LoVo (cell line): ENCODE measurements at places on chromosomes 11 and 22.
A peak's percentile ranks its signal among the peaks of the same experiment; 100 is the strongest.

DNA sequence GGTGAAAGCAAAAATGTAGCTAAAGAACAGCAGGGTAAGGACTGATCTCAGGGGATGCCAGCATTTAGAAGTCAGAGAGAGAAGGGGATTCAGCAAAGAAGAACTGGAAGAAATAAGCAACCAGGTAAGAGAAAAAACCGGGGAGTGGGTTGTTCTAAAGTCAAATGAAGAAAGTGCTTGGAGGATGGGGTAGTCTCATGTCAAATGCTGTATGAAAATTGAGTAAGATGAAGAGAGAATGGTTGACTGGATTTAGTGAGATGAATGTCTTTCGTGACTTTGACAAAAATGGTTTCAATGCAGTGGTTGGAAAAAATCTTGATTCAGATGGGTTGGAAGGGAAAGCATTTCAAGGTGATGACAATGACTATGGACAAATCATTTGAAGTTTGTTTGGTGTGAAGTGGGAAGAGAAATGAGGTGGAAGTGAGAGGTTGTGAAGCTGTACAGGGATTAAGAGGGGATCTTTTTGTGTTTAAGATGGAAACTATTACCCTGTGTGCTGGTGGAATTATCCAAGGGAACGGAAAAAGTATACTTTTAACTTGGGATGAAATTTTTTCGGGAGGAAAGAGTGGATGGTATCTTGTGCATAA is 484.0 kb downstream of the ETS1 start:
- no peak for DNase-seq

DNA sequence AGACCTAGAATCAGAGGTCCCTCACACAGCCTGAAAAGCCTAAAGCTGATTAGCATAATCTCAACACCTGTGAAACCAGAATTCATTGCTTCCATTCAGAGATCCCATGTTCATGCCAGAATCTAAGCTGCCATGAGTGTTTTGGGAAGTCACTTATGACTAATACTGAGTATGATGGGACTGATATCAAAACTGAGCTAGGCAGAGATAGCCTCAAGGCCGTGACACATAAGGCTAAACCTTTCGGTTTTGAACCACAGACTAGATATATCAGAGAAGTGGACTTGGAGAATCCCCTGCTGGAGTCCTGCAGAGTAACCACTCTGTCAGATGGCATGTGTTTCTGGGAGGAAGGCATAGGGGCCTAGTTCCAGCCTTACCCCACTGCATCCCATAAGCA is 23.1 kb upstream of the GLYATL2 start:
- DNase-seq: no peak

DNA sequence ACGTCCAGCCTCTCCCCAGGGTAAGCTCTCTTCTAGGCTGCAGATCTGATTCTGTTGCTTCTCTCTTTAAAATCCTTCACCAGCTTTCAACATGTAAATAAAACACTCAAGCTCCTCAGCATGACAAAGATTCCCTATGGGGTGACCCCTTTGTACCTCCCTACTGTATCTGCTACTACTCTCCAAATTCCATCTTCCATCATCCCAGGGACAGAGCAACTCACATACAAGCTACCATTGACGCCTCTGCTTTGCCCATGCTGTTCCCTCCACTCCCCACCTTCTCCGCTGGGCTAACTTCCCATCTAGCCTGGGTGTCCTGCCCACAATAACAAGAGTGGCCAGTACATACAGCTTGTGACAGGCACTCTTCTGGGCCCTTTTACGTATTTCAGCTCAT is 207.5 kb upstream of the ZBED5 start:
- DNase-seq: no peak

- DNase-seq: no peak
Measured at GRCh38 chr11:32069361-32070058, 21.4 kb upstream of the RCN1 start.

DNA sequence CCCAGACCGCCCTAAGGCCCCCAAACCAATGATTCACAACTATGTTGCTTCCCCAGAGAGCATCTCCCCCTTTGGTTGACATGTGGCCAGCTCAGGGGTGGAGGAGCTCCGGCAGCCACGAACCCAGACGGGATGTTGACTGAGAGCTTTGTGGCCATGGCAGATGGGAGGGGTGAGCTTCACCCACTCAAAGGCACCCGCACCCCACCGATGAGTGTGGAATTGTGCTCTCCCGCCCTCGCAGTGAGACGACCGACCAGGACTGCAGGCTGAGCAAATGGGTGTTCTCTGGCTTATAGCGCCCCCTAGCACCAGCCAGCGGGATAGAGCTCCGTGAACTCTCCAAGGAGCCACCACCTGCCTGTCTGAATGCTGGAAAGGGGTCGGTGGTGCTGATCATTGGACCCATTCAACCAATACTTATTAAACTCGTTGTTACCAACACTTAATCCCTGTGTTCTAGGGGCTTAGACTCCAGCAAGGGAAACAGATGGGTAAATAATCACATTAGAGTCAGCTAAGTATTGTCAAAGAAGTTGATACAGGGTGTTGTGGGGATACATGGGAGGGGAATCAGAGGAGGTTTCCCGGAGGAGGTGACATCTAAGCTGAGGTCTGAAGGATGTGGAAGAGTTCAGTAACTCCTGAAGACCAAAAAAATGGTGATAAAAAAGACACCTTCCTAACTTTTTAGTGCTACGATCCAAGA is 4.5 kb upstream of the TIMP3 start:
- peak; percentile 42 for DNase-seq

DNA sequence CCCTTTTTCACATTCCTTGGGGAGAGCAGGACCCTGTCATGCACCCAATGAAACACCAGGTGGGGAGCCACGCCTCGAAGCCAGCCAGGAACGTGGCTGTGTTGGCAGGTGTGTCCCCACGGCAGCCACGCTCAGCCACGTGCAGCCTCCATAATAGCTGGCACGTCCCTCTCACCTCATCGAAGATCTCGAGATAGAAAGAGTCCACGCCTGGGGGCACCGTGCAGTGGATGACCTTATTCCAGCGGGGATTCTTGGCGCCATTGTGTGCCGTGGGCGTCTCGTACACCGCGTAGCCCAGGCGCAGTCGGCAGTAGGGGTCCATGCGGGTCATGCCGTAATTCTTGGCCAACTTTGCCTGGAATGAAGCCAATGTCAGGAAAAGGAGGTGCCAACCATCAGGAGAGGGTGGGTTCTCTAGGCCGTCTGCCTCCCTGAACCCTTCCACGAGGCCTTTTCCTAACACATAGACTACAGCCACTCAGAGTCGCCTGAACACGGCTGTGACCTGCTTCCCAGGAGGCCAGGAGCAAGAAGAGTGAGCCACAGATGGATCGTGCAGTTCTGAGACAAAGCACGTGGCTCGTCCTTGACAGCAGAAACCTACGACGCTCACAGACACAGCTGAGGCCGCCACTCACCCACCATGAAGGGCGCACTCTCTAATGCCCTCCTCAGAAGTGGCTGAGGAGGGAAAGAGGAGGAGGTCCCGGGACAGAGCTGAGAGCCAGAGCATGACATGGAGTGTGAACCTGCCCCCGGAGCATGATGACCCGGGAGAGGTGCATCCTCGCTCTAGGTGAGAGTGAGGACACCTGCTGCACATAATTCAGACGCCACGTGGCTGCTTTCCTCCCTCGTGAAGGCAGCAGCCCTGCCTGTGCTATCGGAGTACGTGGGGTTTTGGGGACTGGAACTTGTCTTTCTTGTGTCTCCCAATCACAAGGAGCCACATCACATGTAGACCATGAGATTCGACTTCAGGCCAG is 19.1 kb downstream of the TOLLIP start:
- no peak for DNase-seq

DNA sequence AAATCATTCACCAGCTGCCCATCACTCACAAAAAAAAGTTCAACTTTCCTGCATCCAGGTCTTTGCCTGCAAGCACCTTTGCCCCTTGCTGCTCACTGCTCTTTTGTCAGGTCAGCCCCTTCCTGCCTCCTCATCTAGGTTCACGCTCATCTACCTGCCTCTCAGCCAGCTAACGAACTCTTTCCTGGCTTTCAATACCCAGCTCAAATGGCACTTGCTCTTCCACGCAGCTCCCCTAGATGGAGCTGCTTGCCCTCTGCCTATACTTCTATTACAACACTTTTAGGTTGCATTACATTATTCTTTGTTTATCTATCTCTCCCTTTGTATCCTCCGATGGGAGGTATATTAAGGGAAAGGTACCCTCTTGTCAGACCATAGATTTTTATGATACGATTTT is 78.9 kb upstream of the TBCEL start:
- no peak for DNase-seq

- no peak for DNase-seq
Measured at GRCh38 chr11:126466236-126467045, 111.0 kb downstream of the ST3GAL4 start.

- DNase-seq: no peak
Measured at GRCh38 chr11:8203414-8203715, 34.5 kb upstream of the RIC3 start.

- no peak for DNase-seq
Measured at GRCh38 chr22:46073683-46074504, 76.4 kb upstream of the PPARA start.

GRCh38 chr11:46238078-46238966 is 39.1 kb upstream of the CREB3L1 start:
- peak; percentile 45 for DNase-seq

DNA sequence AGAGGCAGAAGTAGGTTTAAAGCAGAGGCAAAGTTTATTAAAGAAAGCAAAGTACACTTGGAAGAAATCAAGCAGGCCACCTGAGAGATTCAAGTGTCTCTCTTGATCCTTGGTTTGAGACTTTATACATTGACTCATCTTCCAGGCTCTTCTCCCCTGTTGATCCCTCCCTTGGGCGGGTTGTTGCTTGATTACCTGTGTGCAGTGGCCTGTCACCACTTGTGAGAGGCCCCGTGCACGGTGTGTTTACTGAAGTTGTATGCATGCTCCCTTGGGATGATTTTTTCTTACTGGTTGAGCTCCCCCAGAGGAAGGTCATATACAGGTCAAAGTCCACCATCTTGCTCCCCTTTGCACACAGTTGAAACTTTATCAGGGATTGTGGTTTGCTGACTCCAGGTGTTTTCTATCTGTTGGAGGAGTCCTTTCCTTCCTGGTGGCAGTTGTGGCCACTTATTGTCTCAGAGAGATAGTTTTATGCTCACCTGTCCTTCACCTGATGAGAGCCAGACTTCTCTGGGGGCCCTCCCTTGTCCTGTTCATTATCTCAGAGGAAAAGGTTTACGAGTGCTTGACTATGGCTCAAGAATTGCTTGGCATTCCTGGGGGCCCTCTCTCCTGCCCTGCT is 16.3 kb upstream of the RBMXL2 start:
- no peak for DNase-seq

DNA sequence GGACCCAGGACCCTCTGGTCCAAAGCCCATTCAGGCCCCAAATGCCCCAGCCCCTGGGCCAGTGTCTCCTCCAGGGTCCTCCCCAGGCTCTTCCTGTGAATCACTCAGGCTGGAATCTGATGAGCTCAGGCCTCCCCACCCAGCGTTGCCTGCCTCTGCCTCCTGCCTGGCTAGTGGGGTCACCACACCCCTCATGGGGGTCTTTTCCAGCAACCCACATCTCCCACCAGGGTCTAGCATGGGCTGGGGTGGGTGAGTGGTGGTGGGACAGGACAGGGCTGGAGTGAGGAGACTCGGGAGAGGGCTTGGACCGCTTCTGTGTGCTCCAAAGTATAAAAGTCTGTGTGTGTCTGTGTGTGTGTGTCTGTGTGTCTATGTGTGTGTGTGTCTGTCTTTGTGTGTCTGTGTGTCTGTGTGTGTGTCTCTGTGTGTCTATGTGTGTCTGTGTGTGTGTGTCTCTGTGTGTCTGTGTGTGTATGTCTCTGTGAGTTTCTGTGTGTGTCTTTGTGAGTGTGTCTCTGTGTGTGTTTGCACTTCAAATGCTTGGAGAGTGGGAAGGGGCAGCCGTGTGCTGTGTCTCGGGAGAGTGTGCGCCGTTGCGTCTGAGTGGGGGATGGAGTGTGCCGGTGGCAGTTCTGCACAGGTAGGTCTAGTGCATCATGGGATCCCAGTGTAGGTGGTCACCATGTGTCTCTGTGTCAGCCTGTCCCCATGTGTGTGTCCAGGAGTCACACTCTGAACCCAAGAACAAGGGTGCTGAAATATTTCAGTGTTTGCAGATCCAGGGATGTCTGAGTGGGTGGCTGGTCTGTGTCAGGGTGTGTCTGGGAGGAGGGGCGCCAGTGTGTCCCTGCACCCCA is 8.8 kb downstream of the RIN1 start:
- no peak for DNase-seq

DNA sequence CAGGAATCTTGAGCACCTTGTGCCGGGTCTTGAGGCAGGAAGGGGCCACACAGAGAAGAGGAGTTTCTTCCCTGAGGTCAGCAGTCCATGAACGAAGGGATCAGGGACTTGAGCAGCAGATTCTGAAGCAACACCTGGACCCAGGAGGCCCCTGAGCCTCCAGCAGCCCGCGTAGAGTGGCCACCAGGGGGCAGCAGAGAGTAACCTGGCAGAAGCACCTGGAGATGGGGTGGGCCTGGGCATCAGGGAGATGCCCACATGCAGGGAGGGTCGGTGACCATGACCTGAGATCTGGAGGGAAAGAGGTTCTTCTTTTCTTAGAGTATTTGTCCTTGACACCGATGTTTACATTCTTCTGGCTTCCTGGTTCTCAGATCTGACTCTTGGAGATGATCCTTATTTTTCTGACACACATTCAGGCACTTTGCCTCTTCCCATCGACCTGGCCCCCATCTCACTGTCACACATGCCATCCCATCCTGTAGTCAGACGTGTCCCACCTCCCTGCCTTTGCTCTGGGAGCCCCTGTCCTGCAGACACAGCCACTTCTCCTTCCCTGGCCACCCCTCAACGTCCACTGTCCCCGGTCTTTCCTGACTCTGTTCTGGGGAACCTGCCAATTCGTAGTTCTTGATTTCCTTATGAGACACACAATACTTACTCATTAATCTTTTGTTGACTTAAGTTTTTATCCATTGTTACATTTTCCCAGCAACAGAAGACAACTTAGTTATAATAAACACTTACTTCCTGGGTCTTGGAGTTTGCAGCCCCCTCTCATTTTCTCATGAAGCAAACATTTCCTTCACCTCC is 66.5 kb downstream of the GGTLC2 start:
- peak; percentile 44 for DNase-seq
